ENCODE measurements at places on chromosomes 11 and 22.

DNA sequence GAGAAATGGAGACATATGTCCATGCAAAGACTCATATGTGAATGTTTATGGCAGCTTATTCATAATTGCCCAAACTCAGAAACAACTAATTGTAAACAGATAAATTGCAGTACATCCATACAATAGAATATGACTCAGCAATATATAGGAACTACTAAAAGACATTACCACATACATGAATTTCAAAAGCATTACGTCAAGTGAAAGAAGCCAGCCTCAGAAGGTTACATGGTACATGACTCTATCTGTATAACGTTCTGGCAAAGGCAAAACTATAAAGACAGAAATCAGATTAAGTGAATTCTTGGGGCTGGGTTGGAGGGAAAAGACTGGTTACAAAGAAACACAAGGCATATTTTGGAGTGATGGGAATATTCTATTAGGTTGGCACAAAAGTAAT, 7.2 kb downstream of the KCTD21 start:
- no peak for DNase-seq

DNA sequence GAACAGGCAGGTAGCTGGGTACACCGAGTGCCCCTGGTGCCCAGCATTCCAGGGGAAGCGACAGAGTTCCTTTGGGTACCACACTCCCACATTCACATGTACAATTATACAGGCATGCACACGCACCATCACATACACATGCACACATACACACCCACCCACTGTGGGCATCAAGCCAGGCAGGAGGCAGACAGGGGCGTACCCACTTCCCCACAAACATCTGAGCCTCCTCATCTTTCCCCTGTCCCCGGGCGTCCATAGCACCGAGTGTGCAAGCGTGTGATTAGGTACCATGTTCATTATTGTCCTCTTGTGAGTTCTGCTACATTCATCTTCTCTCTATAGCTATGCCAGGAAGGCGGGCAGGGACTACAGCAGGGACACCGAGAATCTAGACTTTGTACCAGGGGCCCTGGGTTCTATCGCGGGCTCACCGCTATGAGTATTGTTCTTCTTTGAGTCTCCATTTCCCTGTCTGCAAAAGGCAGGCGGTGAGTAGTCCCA, 2.1 kb upstream of the CARD10 start:
- DNase-seq: no peak

DNA sequence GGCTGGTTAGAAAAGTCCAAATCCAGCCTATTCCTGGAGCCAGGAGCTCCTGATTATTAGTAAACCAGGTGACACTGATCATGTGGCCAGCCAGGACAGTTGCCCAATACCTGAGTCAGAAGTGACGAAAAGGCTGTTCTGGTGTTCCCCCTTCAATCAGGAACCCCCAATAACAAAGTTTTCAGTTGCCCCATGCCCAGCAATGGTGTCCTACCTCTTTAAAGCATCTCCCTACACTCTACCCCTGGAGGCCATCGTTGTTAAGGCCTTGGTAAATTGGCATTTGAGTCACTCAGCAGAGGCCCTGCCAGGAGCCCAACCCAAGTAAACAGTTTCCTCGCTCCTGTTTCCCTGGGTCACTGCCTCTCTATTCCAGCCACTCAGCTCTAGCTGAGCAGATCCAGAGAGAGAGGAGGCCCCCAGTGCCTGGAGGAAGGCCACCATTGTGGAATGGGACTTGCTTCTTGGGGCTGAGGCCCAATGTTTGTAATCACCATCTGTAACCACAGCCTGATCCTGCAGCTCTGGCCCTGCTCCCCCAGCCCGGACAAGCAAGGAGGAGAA, 25.0 kb downstream of the ARHGAP1 start:
- no peak for DNase-seq

GRCh38 chr11:39675171-39675570, 1784.3 kb downstream of the LRRC4C start:
- no peak for DNase-seq

DNA sequence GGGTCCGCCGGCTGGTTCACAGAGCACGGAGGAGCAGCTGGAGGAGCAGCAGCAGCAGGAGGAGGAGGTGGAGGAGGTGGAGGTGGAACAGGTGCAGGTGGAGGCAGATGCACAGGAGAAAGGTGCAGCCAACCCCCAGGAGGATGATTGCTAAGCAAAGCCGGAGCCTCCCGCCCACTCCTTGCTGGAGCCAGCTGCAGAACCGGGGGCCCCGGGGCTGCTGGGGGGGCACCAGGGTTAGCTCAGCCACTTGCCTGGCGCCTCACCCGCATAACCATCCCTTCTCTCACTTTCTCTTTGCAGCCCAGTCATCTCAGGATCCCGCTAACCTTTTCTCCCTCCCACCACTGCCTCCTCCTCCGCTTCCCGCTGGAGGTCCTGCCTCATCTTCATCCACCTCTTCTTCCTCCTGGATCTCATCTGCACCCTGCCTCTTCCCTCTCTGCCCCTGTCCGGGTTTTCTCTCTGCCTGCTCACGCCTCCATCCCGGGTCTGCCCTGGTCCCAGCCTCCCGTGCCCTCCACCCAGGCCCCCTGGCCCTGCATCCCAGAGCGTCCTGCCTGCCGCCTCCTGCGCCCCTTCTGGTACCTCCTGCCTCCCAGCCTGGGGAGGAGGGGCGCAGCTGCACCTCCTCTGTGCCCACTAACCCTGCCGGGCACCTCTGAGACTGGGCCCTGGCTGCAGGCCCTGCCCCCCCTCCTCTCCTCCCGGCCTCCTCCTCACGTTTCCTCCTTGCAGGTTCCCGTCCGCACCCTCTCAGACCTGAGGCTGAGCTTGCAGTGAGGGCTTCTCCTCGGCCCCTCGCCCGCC, 9.5 kb downstream of the KCTD17 start:
- DNase-seq: no peak

DNA sequence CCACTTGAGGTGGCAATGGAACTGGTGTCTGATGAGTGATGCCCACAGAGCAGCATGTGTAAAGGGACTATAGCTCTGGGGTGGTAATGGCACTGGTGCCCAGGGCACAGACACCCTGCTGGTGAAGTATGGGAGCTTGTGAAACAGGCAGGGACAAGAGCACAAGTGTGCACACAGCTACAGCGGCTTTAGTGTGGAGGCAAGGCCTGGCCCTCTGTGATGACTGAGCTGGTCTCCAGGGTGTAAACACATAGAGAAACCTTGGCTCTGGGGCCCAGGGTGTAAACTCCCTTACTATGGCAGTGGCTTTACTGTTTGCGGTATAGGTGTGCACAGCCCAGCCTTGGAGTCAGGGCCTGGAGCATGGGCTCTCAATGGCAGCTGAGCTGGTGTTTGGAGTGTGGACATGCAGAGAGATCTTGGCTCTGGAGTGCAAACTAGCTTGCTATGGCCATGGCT, 46.3 kb downstream of the BIRC2 start:
- DNase-seq: no peak

- peak; percentile 53 for DNase-seq
Observed at GRCh38 chr11:63017306-63017974, 1.8 kb upstream of the SLC22A8 start.

DNA sequence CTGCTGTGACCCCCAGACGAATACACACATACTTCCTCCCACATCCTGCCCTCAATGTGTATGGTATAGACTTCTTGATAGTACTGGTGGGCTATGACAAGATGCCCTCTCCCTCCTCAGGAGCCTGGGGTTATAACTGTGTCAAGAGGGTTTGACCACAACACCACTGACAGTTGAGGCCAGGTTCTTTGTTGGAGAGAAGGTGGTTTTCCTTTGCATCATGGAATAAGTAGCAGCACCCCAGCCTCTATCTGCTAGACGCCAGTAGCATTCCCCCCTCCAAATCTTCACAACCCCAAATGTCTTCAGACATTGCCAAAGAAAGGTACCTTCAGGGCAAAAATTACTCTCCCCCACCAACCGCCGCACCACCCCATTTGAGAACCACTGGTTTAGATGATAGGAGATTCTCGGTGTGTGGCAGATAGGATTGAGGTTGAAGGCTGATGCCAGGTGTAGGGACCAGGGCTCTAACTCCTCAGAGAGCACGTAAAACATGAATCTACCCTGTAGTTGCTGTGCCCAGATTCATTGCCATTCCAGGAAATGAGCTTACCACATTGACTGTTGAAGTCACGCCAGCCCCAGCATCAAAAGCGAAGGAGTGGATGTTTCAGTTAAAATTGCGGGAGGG, 5.5 kb upstream of the MYO18B start:
- DNase-seq: no peak

DNA sequence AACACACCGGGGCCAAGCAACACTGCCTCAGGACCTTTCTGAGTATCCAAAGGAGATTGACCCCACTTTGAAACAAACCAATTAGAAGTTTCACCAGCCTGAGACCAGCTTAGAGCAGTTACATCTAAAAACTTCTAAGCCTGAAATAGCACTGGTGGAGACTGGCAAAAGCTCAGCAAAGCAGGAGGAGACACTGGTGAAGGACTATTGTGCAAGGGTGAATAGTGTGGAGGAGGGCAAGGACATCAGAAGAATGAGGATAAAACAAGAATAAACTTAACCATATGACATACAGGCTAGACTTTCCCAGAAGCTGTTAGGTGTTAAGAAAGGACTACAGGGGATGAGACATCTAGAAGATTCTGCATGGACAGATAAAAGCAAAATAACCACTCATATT, 152.4 kb downstream of the FCHSD2 start:
- DNase-seq: no peak

DNA sequence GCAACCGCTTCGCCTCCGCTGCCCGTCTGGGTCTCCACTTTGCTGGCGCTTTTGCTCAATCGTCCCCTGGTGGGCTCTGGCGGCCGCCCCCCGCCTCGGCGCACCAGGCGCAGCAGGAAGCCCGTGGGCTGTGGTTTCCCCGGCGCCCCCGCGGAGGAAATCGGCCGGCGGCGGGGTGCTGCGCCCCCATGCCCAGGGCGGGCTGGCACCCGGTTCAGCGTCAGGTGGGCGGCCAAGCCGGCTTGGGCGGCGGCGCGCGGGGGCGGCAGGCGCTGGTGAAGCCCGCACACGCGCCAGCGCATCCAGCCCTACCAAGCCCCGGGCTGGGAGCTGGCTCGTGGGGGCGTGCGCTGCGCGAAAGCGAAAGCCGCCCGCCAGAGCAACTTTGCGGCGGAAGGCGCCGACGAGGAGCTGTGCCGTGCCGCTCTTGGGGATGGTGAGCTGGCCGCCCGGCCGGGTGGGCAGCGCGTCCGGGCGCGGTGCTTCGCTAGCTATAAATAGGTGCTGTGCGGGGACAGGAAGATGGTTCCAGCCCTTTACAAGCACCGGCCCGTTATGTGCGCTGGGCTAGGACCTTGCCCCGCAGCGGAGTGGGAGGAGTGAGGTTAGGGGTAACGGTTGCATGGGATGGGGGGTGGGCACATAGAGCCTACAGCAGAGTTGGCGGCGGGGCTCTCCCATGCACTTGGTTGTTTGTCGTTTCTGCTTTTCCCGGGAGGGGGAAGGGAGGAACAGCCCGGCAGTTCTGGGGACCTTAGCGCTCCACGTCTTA, 25.0 kb upstream of the SUSD2 start:
- peak; percentile 43 for DNase-seq

GRCh38 chr11:67054836-67055523, 1.7 kb upstream of the RHOD start:
- no peak for DNase-seq

GRCh38 chr11:78957476-78958245, 383.0 kb upstream of the NARS2 start:
- no peak for DNase-seq

DNA sequence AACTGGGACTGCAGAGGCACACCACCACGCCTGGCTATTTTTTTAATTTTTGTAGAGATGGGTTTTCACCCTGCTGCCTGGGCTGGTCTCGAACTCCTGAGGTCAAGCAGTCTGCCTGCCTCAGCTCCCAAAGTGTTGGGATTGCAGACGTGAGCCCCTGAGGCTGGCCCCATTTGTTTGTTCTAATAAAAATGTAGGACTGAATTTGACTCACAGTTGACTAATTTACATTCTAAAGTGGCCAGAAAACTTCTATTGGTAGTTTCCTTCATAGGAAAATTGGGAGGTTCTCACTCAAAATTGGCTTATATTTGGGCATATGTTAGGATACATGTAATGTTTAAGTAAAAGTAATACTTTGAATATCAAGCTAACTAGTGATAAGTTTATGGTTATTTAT, 35.0 kb downstream of the PPFIA1 start:
- no peak for DNase-seq

- DNase-seq: peak; percentile 87
Observed at GRCh38 chr22:23110190-23110921, 31.4 kb downstream of the RSPH14 start.

DNA sequence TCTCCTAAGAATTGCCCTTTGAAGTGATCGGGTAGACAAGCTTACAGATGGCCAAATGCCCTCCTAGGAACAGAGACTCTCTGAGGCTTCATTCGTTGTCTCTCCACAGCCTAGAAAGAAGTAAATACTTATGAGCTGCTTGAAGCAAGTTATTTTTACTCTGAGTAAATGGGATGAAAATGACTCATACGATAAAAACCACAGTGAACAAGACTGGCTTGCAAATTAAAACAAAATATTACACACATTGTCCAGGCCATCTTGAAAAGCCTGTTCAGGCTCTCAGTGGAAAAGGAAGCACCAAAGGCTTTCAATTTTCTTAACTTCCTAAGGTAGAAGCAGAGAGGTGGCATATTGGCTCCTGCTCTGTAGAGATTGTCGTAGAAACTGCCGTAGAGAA, 294.2 kb downstream of the NELL1 start:
- no peak for DNase-seq

DNA sequence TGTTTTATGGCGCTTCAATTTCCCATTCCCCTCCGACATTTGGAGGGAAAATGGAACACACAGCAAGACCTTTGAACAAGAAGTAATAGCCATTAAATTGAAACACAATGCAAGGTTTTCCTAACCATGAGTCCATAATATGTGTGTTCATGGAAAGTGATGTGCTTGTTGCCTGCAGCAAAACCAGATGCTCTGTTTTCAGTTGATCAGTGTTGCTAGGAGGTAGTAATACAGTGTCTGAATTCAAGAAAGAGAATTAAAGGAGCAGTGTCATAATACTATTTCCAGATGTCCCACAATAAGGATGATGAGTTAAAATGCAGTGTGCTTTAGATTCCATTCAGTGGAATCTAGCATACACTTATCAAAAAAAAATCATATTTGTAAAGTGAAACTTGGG, 637.4 kb upstream of the API5 start:
- no peak for DNase-seq

GRCh38 chr11:79564288-79564925, 123.6 kb upstream of the TENM4 start:
- no peak for DNase-seq

- no peak for DNase-seq
Observed at GRCh38 chr22:38083931-38084631, at the start of gene SLC16A8. Gene SLC16A8, minus strand, starts transcription at chr22:38084184. Its CDS starts 1,311 bp downstream, at chr22:38082873.

DNA sequence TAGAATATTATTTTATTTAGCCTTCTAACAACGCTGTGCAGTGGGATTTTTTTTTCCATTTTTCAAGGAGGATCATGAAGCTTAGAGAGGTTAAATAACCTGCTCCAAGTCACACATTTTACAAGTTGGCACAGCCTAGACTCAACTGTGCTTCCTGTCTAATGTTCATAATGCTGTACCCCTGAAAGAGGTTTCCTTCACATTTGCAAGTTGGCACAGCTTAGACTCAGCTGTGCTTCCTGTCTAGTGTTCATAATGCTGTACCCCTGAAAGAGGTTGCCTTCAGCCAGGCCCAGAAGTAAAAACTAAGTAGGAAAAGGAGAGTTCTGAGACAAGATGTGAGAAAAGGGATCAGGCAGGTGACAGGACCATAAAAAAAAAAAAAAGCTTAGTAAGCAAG, 7.9 kb upstream of the HEPACAM start:
- DNase-seq: no peak
